EH (cell line): ENCODE measurements at places on chromosomes 2 and 18.

DNA sequence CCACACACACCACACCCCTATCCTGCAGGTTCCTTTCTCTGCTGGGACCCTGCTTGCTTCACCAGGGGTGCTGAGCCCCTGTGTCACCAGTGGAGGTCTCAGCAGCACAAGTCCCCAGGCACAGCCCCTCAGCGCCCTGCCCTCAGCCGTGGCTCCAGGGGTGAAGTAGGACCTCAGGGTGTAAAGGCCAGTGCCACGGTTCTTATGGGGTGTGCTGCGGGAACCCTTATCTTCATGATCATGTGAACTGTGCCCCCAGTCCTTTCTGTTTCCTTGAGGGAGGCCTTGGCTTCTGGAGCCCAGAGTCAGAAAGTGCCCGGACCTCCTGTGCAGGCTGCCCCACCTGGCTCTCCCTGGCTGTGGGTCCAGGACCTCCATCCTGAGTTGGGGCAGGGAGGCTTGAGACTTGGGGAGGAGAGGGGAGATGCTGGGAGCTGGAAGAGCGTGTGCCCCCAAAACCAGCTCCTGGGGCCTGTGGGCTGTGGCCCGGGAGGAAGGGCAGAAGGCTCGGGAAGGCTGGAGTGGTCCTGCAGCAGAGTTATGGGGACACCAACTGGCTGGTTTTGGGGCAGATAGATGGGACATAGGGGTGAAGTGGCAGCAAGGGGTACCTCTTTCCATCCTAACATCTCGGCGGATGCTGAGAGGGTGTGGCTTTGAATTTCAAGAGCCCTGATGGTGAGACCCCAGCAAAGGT, 20.2 kb upstream of the KLF11 start:
- DNase-seq: peak; percentile 16

DNA sequence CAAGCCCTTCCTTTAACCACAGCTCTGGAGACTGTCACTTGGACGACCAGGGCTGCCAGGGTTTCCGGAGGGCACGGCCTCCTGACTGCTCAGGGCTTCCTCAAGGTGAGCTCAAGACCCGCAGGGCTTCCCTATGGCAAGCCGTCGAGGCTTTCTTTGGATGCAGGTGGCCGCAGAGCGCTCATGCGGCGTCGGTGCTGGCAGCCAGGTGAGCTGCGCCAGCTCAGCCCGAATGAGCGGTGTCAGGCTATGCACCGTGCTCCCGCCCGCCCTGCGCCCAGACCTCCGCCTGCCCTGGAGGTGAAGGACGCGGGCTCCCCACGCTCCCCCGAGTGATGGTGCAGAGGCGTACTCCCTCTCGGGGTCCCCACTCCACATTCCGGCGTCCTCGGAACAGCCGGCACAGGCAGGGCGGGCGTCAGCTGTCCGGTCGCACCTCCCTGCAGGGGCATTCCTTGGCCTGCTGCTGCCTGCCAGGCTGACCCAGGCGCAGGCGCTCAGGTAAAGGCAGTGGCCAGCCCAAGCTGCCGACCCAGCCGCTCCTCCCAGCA, 20.8 kb upstream of the TUBB6 start:
- no peak for DNase-seq

GRCh38 chr2:38763728-38764127, 12.6 kb upstream of the SRSF7 start:
- no peak for DNase-seq

DNA sequence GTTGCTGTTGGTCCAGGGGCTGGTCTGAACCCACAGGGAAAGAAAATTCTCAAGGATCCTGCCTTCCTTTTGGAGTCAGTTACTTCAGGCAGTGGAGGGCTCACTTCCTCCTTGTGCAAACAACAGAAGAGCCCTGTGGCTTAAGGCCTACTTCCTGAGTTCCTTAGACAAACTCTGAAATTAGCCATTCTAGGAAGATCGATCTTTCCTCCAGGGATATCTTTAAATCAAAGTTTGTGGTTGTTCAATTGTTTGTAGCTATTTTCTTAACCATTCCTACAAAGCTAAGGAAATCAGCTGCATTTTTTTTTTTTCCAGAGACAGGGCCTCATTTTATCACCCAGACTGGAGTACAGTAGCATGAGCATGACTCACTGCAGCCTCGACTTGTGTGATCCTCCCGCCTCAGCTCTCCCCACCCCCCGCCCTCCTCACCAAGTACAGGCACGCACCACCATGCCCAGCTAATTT, 156.0 kb downstream of the TANC1 start:
- peak; percentile 98 for DNase-seq

GRCh38 chr2:85938456-85938855, 49.7 kb upstream of the ST3GAL5 start:
- no peak for DNase-seq

DNA sequence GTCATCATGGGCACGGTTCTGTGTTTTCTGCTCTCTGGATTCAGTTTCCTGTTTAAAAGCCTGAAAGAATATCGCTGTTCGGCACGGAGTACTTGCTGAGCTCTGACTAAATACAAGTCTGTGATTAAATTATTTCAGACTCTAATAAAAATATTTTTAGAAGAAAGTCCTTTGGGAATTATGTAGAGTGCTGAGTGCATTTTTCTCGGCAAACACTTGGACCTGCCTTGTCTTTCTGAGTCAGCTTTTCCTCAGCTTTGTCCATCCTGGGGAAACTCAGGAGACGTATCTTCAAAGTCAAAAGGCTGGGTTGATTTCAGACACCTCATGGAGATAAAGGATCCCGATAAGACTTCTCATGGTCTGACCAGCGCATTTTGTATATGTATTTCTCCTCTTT, 45.9 kb downstream of the IL1R2 start:
- DNase-seq: peak; percentile 82

DNA sequence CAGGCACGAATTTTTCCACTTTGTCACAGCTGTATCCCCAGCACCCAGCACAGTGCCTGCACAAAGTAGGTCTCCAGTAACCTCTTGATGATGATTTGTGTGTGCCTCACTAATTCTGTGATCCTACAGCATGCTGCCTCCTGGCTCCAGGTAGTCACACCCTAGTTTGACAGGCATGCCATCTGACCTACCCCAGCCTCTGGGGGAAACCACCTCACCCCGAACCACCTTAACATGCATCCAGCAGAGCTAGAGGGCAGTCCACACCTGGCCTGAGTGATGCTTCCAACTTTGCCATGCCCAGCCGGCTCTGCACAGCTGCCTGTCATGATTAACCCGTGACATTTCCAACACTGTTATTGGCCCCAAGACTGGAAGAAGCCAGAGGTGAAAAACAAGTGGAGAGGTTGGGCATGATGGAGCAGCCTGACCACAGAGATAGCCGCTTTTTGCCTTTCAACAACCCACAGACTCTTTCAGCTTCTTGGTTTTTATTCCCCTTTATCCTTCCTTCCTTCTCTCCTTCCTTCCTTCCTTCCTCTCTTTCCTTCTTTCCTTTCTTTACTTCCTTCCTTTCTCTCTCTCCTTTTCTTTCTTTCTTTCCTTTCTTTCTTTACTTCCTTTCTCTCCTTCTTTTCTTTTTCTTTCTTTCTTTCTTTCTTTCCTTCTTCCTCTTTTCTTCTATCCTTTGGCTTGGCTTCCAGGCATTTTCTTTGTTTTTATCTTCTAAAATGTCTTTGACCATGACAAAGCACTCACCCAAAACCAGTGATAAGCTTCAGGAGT, 294.4 kb upstream of the SIX2 start:
- DNase-seq: no peak

DNA sequence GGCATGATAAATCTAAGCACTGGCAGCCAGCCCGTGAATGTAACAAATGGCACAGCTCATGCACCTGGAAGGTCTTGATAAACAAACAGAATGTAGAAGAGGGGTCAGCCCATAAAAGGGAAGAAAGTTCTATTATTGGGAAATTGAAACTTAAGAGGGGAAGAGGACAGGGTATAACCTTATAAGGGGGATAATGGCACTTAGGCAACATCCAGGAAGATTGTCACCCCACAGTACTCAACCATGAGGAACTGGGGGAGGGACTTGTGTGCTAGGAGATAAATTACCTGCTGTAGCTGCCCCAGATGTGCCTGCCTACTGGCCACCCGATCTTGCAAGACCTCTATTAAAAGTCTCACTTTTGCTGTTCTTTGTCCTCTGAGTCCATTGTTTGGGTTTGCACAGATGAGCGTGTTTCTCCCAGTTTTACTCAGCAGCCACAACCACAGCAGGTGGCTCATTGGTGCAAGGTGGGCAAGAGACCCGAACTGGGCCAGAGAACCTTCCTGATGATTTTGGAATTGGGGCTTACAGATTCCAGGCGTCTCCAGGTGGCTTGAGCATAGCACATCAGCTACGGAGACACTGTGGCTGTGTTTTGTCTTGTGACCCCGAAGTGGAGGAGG, 79.0 kb upstream of the TAF1B start:
- DNase-seq: no peak

GRCh38 chr18:78603102-78603983, 376.3 kb upstream of the SALL3 start:
- no peak for DNase-seq
